ENCODE measurements at places on chromosomes 6 and 20.

GRCh38 chr20:46352370-46352938 is 44.2 kb upstream of the CDH22 start:
- DNase-seq = no peak

- DNase-seq = no peak
Observed at GRCh38 chr20:43662943-43663655, 3.8 kb upstream of the MYBL2 start.

DNA sequence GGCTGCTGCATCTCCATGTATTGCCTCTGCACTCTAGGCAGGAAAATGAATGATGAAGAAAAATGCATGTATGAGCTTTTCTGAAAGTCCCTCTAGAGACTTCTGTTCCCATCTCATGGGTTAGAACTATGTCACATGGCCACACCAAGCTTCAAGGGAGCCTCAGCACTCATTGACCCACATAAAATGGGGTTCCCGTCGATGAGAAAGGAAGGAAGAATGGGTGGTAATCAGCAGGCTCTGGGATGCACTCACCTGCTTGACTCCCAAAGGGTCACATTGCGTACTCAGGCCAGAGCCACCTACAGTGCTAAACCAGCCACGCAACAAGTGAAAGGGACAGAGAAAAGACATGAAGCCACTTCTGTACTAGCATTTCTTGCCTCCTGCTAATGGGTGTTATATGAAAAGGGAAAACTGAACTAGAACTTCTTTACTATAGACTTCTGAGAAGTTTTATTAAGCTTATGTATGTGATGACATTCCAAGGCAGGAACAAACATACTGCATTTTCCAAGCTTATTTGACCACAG is 95.8 kb upstream of the GCM1 start:
- DNase-seq = no peak

DNA sequence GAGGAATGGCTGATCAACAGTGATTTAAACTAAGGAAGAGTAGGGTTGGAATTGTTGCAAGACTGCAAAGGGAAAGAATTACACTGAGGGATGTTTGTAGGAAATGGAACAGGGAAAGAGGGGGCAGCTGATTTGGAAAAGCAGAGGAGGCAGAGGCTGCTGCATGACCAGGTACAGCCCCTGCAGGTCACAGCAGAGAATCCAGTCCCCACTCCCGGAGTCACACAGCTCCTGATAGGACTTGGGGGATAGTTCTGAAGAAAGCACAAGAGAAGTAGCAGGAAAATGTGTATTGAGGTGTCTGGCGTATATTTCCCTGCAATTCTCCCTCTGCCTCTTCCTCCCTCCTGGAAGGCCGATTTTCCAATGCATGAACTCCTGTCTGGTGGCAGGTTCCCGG is 92.5 kb upstream of the PDE10A start:
- DNase-seq = no peak

- DNase-seq = no peak
Observed at GRCh38 chr6:115363379-115363778, 697.3 kb downstream of the FRK start.

- DNase-seq = no peak
Observed at GRCh38 chr6:81575442-81575841, 177.0 kb downstream of the TENT5A start.

DNA sequence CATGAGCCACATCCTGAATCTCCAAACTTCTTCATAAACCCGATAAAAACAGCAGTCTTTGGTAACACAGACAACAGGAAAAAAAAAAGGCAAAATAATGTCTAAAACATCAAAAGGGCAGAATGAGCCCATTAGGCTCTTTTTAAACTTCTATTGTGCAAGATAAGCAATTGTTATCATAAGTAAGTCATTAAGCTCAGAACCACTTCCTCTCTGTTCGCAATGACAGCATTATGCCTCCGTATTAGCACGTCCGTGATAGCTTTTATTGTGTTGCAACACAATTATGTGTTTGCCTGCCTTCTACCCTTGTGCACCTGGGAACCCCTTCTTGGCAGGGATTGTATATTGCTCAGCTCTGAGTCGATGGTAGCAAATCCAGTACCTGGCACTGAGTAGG is 147.1 kb downstream of the LRFN2 start:
- DNase-seq = no peak

DNA sequence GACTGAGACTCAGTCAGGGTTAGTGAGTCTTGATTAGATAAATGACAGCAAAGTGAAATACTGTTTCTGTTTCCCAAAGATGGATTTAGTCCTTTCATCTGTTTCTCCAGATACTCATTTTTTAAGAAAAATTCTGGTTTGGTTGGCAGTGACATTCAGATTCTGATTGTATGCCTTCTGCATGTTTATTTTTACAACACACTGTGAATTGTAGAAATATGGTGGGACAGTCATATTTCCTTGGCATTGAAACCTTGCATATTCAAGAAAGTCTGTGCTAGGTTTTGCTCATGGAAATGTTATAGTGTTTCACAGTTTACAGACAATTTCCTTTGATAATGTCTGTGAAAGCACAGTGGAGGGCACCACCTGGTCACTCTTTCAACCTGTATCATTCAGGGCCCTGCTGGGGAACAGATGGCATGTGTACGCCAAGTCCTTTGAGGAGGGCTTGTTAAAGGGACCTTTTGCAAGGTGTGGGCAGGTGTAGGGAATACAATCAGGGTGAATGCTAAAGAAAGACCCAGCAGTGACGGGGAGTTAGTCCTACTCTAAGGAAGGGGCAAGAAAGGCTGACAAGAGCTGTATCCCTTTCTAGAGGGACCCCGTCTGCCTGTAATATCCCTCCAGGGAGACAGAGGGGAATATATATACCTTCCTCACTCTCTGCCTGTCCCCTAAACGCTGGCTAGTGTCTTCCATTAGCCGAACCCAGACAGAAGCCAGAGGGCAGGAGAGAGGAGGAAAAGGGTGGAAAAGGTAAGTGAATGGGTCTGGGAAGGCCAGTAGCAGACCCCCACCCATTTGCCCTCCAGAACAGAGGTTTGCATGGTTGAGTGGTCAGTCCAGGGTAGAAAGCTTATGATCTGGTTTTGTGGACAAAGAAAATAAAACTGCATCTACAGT is 10.2 kb downstream of the PLCB4 start:
- DNase-seq = no peak

DNA sequence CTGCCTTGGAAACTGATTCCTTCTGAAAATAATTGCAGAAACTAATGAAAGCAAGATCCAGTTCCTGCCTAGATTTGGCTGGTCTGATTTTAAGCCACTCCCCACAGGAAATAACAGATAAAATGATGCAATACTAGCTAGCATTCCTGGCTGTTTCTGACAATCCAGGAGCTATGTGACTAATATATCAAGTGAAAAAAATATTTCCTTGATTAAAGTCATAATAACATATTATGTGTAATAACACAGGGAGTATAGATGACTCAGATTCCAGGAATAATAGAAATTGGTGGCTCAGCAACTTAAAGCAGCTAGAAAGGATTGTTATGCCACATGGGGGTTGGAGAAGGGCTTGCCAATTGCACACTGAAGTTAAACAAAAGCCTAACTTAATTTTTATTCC is 182.7 kb upstream of the SALL4 start:
- no peak for DNase-seq

GRCh38 chr6:9634776-9635175 is 780.1 kb downstream of the TFAP2A start:
- DNase-seq = no peak

- no peak for DNase-seq
Observed at GRCh38 chr20:12535316-12535715, 473.5 kb upstream of the SPTLC3 start.

DNA sequence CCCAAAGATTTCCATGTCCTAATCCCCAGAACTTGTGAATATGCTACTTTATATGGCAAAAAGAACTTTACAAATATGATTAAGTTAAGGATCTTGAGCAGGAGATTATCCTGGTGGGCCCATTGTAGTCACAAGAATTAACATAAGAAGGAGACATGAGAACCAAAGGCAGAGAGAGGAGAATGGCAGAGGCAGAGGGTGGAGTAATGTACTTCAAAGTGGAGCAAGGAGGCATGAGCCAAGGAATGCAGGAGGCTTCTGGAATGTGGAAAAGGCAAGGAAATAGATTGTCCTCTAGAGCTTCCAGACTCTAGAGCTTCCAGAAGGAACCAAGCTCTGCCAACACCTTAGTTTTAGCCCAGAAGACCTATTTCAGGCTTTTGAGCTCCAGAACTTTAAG is 147.4 kb downstream of the MOXD1 start:
- no peak for DNase-seq

DNA sequence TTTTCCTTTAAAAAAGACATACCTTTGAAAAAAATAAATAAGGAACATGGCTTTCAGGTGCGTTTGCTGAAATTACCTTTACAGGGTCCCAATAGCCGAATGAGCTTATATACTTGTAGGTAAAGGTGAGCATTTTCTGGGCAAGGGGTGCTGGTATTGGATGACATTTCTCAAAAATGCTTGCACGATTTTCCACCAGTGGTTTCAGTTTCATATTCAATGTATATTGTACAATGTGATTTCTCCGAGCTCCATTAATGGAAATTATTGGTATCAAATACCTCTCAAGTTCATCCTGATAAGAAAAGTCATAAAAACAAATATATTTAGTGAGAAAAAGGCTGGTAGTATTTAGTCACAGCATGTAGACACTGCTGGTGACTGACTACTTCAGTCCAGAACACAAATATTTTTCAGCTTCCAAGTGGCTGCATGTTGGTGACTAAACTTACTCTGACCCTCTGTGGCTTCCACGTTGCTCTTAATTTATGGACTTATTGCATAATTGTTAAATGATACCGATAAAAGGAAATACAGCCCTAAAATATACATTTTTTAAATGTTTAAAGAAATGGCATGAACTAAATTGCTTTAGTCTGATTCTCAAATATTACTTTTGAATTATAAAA is 32.9 kb upstream of the ZBTB24 start:
- no peak for DNase-seq

GRCh38 chr6:119079283-119079809 is 882 bp upstream of the FAM184A start:
- DNase-seq = no peak

DNA sequence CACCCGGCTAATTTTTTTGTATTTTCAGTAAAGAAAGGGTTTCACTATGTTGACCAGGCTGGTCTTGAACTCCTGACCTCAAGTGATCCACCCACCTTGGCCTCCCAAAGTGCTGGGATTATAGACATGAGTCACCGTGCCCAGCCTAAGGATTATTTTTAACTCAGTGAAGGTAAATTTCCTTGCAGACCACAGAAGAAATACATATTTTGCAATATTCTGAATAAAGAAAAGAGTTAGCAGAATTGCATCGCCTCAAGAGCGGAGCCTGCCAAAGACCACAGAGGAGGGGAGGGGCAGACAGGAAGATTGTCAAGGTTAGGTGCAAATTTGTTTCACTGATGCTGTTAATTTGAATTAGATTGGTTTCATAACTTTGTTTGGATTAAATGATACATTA is 47.4 kb downstream of the SOD2 start:
- no peak for DNase-seq

GRCh38 chr20:35578469-35578868 is 36.6 kb downstream of the ERGIC3 start:
- no peak for DNase-seq

DNA sequence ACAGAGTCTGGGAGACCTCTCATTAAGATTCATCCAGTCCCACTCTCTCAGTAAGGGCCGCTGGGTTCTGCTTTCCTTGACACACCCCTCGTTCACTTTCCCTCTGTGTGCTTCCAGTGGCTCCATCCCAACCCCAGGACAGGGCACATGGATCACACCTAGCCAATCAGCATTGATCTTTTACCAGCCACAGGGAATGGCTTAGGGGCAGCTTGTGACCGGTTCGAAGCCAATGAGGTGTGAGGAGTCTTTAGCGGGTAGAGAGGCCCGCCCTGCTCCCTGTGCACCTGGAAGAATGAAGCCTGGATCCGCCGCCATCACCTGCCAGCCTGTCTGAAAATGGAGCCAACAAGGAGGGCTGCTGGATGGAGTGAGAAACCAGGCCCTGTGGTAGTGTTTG is 35.2 kb upstream of the OVOL2 start:
- no peak for DNase-seq

- DNase-seq = peak; percentile 44
Observed at GRCh38 chr6:13302751-13303667, 25.3 kb downstream of the TBC1D7 start.

DNA sequence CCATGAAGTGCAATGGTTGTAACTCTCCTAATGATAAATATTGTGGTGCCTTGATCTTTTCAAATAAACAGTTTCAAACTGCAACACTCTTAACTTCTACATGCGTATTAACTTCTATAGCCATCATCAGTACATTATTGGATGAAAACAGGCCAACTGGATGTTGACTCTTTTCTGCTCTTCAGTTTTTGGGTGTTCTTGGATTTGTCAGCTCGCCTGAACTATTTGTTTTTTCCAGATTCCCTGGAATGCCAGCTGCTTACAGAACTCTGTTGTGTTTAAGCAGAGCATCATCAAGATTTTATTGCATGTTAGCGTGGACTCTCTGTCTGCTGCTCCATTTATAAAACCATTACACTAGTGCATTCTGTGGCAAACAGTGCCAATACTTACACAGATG is 626.1 kb downstream of the HDGFL1 start:
- no peak for DNase-seq

Measured in stimulated activated CD4-positive, alpha-beta T cell treated with anti-CD3 and anti-CD28 coated beads, TNF-alpha, amount 100 ng/mL, for 48 hours (primary cell).